Fibroblast of skin of back (primary cell): ENCODE measurements at places on chromosomes 6 and 20.
A peak's percentile ranks its signal among the peaks of the same experiment; 100 is the strongest.

DNA sequence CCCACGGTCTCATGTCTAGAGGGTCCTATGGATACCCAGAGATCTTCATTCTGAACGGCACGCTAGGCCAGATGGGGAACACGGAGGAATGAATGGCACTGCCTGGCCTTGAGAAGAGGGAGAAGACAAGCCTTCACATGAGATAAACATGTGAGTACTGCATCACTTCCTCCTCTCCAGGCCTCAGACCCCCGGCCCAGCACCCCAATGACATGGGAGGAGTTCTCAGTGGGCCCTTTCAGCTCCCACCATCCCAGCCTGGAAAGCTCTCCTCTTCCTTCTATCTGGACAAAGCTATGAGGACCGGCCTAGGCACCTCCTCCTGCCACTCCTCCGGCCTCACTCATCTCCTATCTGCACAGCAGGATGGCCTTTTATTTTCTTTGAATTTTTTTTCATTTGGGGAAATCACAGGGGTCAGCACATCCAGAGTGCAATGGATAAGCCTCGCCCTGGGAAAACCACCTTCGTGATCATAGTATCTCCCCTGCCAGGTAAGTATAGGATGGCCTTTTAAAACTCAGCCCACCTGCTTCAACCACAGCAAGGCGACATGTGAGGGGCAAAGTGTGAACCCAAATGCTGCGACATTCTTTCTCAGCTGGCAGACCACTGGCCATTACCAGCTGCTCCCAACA, 39.2 kb upstream of the CDKN1A start:
- DNase-seq = no peak

DNA sequence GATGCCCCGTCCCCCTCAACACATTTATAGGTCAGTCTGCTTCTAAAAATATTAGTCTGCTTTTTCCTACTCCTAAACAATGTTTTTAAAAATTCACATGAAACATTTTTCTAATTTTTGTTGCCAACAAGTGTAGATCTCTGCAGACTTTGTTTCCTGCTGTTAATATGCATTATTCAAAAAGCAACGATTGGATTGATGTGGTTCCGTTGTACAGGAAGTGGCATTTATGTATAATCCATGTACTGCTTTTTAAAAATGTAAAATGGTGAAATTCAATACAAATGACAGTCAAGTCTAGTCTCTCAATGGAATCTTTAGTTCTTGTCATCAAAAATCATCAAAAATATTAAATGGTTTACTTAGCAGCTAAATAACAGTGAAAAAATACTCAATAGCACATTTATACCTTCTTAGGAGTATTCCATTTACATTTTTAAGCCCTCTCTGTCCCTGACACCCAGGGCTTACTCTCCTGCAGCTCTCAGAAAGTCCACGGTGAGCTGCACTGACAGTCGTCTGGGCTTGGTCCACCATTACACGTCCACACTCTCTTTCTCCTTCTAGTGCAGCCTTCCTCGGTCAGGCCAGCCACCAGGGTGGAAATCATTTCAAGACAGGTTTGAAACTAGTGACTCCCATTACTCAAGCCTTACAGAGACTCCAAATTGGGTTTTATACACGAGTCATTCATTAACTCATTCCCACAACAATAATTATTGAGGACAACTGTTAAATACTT, 211.5 kb downstream of the TMEM200A start:
- no peak for DNase-seq

- DNase-seq = no peak
These were observed 97.0 kb downstream of the TSHZ2 start for GRCh38 chr20:53069132-53069531.

DNA sequence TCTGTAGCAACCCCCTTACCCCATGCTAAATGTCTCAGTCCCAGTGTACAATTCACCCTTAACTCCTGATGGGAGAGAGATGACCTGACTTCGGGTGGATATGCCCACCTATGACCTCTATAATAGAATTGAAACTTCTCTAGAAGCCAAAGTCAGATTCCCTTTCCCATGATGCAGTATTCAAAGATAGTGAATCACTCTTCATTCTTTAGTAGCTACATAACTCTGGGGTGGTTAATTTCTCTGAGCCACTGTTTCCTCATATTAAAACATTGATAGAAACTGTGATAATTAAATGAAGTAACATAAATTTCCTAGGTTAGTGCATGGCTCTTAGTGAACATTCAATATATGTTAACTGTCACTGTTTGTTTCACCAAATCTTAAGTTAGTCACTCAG, 500.4 kb downstream of the COL12A1 start:
- peak; percentile 45 for DNase-seq

DNA sequence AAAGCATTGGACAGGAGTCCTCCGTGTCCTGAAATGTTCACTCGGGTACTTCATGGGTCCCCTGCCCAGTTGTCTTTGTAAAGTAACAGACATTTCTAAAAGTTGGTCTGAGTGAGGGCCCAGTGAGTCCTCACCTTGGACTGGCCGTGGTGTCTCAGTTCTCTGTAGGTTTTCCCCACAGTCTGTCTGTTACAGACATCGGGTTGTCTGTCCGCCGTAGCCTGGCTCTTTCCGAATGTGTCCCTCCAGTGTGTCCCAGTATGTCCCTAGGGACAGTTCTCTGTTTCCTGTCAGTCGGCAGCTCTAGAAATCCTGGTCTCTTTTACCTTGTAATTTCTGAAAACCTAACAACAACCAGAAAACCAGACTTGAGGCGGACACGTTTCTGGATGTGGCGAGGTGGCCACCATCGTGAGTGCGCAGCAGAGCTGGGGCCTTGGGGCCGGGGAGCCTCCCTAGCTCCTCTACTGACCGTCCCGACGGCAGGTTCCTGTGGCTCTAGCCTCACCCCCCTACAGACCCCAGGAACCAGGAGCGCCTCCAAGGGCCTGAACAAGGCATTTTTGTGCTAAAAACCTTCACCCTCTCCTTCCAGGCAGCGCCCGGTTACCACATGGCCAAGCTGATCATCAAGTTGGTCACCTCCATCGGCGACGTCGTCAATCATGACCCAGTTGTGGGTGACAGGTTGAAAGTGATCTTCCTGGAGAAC, 42.2 kb downstream of the PYGB start:
- DNase-seq = no peak
